ENCODE measurements at places on chromosomes 6 and 20.

- DNase-seq = no peak
Observed at GRCh38 chr6:143559051-143559660, 47.6 kb upstream of the FUCA2 start.

- DNase-seq = no peak
Observed at GRCh38 chr6:20182069-20182468, 30.2 kb downstream of the MBOAT1 start.

DNA sequence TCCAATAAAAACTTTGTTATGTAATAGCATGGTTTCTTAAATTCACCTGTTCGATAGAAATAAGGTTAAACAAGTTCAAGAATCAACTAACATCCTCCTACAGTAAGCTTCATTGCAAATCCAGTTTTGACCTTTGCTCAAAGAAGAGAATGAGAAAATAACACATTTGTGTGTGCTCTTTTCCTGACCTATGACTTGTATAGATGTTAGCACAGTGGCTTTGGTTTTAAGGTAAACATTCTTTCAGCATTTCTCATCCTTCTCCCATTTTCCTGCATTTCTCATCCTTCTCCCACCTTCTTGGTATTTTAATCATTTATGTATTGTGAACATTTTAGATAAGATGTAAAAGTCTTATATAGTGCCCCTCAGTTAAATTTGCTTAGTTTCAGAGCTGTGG, 73.9 kb downstream of the PLCB1 start:
- DNase-seq = no peak

DNA sequence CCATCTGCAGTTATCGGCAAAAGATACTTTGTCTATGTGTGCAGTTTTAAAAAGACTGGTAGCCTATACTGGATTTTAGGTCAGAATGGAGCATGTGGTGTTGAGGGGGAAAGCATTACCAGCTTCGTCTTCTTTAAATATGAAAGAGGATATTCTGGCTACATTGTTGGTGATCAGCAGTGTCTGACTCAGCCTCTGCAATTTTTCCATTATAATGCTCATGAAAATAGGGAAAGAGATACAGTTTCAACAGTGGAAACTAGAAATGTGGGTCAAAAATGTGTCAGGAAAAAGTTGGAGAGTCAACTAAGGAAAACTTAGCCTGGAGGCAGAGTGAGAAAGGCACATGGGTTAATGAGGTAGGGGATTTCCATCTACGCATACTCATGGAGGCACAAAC, 45.2 kb downstream of the HDGFL1 start:
- no peak for DNase-seq

DNA sequence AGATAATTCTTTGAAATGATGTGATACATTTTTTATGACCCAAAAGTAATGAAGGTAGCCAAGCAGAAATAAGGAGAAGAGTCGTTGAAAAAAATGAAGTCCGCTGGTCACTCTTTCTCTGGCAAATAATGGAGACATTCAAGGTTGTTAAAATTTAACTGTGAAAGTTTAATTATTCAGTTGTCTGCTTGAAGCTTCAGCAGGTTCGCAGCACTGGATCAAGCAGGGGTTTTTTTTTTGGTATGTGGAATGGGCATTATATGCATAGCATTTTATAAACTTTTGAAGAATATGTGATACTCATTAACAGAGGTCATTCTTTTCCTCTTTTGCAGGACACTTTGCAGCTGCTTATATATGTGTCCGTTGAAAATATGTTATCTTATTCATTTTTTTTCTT, 21.6 kb upstream of the FUT9 start:
- DNase-seq = no peak

- no peak for DNase-seq
Observed at GRCh38 chr6:12334526-12335130, 44.5 kb downstream of the EDN1 start.

- no peak for DNase-seq
Observed at GRCh38 chr20:46108435-46108841, 9.7 kb upstream of the CD40 start.

- no peak for DNase-seq
Observed at GRCh38 chr6:21496196-21496595, 97.4 kb upstream of the SOX4 start.

- DNase-seq = no peak
Observed at GRCh38 chr20:20037960-20038359, 14.3 kb downstream of the CRNKL1 start.

- DNase-seq = no peak
Observed at GRCh38 chr6:159067334-159067733, 22.5 kb upstream of the TAGAP start.

DNA sequence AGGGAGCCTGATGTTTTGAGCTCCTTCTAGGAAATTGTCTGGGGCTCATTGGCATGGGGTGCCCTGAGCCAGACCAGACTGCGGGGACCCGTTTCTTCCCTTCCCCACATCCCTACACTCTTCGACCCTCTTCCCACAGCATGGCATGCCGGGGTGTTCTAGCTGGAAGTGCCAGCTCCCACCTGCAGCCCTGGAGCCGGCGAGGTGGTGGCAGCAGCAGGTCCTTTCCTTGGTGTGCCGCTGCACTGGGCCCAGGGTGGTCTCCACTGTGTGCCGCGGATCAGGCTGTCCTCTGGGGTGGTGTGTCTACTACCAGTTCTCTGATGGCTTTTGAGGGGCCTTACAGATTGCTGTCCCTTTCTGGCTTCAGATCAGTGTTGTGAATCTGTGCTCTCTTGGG, 7.5 kb upstream of the RWDD1 start:
- no peak for DNase-seq

DNA sequence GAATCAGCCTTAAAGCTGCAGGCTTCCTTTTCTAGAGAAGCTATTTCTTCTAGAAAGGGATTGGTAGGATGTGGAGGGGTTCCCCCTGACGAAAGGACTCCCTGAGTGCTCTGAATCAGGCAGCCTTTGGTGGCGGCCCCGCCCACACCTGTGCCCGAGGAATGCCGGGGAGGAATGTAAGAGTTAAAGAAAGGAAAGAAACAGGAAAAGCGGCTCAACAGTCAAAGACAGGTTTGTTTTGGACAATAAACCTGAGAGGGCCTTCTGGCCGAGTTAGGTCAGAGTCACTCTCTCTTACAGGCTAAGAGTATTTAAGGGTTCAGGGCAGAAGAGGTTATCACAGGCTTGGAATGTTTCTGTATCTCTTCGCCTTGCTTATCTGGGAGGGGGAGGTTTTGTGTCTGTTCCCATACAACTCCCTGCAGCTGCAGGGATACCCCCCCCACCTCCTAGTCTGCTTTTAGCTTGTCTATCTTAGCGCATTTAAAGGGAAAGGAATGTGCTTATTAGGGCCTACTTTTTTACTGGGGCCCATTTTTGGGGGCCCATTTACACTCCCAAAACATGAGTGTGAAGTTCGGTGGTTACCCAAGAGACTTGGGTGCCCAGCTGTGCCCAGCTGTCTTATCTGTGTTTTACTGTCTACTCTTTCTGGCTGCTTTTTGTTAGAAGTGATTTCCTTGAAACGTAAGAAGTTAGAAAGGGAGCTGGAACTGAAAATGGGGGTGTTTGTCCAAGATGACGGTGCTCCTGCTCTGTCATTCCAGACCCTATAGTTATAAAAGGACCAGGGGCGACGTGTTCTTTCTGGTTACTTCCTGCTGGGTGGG, 32.8 kb downstream of the DYNLT1 start:
- DNase-seq = no peak

DNA sequence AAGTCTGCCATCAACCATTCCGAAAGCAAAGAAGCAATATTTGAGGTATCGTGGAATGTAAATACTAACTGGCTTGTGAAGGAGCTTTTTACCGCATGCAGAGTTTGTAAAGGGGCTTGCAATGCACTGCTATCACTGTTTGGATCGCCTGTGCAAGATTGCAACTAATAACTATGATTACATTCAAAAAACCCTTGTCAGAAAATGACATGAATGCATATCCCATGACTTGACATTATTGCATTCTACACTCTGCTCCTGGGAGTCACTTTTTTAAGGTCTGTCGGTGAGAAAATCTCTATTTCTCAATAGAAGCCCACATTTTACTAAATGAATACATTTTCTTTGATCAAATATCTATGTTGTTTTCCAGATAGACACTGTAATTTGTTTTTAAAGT, 335.4 kb upstream of the SPTLC3 start:
- no peak for DNase-seq

DNA sequence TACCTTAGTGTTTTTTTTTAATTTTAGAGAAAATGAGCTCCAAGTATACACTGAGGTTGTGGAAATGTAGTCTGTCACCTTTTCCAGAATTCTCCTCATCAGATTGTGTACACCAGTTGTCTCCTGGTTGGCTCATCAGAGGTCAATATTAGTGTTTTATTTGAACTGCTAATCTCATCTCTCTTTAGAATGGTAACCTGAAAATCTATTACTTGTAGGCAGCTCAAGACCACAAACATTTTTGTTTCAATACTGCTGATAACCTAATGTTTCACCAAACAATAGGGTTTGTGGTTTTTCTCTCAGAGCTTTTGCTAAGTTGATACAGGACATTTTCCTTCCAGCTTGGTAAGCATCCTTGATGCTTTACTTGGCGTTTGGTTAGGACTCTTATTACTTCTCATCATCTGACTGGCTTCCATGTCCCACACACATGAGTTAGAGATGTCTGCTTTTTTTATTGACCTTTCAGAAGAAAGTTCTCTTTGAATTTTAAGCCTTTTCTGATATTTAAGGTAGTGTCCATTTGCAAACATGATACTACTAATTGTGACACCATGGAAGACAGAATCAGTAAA, 15.1 kb downstream of the ADGRG6 start:
- no peak for DNase-seq

GRCh38 chr20:13644010-13644409, 5.3 kb upstream of the TASP1 start:
- DNase-seq = no peak

Measured in cortex of kidney (tissue), 1 donor.